ENCODE measurements at places on chromosomes 11 and 22. TPM values are rescaled to one million over a fixed set of nuclear protein-coding genes. Genes with fewer than 3 reads are reported as not detected.
A peak's percentile ranks its signal among the peaks of the same experiment; 100 is the strongest.

The CASP12 gene
- not detected for total RNA-seq

The KRTAP5-4 gene
- total RNA-seq = not detected

The LUZP2 gene
- total RNA-seq = not detected

The SLN gene
- total RNA-seq = not detected

The KCNK4 gene
- total RNA-seq = not detected

The CHEK1 gene
- 164 TPM for total RNA-seq

The PRRG4 gene
- total RNA-seq = 0.19 TPM

The OR10D3 gene
- total RNA-seq = not detected

The NXPE2 gene
- not detected for total RNA-seq

The ADORA2A gene
- 38.0 TPM for total RNA-seq

GRCh38 chr11:7511401-7511800 is 2.4 kb upstream of the PPFIBP2 start:
- H3K4me3 ChIP-seq = no peak overlapping the region
- no peaks in the 10 kb centered on the region for H3K36me3 ChIP-seq
- H3K4me1 ChIP-seq = peaks cover 32% of the 10 kb centered on the region
- no peak overlapping the region for H3K27ac ChIP-seq

DNA sequence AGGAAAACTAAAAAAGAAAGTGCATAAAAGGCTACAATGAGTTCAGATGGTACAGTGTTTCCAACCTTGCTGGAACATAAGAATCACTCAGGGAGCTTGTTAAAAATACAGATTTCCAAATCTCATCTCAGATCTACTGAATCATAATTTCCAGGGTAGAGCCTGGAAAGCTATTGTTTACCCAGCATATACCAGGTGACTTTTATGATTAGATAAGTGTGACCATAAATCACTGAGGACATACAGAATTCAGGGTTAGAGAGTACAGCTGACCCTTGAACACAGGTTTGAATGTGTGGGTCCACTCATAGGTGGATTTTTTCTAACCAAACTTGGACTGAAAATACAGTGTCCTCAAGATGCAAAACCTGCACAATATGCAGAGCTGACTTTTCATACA is 11.9 kb downstream of the SAAL1 start:
- peaks cover 24% of the 10 kb centered on the region for H3K4me1 ChIP-seq
- peak overlapping the region; percentile 59 for H3K27ac ChIP-seq
- no peaks in the 10 kb centered on the region for H3K27me3 ChIP-seq
- H3K36me3 ChIP-seq = peaks cover 39% of the 10 kb centered on the region
- DNase-seq = no peak
- H3K4me3 ChIP-seq = no peak overlapping the region

DNA sequence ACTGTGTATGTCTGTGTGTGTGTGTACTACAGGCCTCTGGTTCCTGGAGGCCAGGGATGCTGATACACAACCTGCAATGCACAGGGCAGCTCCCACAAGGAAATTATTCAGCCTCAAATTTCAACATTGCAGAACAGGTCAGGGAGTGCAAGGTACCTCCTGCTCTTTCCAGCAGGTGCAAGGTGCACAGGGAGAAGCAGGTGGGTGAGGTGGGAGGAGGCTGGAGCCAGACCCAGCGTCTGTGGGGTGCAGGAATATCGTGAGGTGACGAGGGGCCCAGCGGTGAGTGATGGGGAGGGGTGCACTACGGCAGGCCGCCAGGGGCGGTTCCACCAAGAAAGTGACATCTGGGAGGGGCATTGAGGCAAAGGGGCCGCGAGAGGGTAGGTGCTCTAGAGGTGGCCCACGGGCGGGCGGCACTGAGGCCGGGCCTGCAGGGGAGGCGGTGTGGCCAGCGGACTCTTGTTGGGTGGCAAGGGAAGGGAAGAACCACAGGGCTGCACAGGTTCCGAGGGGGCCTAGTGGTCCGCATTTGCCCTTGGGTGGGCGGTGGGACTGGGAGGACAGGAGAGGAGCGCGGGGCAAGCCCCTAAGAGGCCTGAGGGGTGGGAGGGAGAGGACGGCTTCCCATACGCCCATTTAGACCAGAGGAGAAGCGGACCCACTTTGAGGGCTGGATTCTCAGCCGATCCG is 21.6 kb downstream of the DGCR6L start:
- H3K4me1 ChIP-seq = peaks cover 2% of the 10 kb centered on the region
- no peak overlapping the region for H3K27ac ChIP-seq
- DNase-seq = no peak
- peaks cover 6% of the 10 kb centered on the region for H3K27me3 ChIP-seq
- peak overlapping the region; percentile 73 for H3K4me3 ChIP-seq
- H3K36me3 ChIP-seq = no peaks in the 10 kb centered on the region

GRCh38 chr11:38718049-38718448 is 2120.0 kb upstream of the RAG2 start:
- no peak overlapping the region for H3K27ac ChIP-seq
- no peaks in the 10 kb centered on the region for H3K36me3 ChIP-seq
- H3K4me1 ChIP-seq = no peaks in the 10 kb centered on the region
- H3K4me3 ChIP-seq = no peak overlapping the region
- no peak for DNase-seq
- no peaks in the 10 kb centered on the region for H3K27me3 ChIP-seq

- peaks cover 6% of the 10 kb centered on the region for H3K27me3 ChIP-seq
- no peak overlapping the region for H3K27ac ChIP-seq
- DNase-seq = peak; percentile 89
Measured at GRCh38 chr11:87352759-87353707, 315.3 kb downstream of the TMEM135 start.

DNA sequence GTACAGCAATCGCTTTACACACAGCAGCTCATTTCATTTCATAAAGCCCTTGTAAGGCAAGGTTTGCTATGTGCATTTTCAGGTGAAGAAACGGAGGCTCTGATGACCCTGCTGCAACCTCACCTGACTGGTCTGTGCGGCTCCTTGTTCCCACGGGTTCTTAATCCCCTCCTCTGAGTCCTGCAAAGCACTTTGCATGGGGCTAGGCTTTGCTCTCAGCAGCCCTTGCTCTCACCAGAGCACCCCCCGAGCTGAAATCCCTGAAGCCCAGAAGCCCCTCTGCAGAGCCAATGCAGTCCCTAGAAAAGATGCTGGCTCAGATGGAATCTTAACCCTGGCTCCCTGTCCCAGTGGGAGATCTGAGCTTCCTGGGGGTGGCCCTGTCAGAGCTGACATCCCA is 11.0 kb upstream of the APOL6 start:
- H3K27me3 ChIP-seq = no peaks in the 10 kb centered on the region
- peaks cover 8% of the 10 kb centered on the region for H3K4me1 ChIP-seq
- no peak overlapping the region for H3K27ac ChIP-seq
- H3K36me3 ChIP-seq = no peaks in the 10 kb centered on the region
- DNase-seq = no peak

DNA sequence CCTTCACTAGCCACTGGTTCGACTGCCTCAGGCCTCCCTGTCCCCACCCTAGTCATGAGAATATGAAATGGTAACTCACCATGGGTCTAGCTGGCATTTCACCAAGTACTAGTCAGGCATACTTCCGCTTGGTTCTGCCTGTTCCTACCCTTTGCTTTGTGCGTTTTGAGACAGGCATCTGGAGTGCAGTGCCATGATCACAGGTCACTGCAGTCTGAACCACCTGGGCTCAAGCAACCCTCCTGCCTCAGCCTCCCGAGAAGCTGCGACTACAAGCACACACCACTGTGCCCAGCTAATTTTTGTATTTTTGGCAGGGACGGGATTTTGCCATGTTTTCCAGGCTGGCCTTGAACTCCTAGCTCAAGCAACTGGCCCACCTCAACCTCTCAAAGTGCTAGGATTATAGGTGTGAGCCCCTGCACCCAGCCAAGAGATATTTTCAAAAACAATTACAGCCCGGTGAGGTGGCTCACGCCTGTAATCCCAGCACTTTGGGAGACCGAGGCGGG is 14.1 kb downstream of the HRAS start:
- H3K27ac ChIP-seq = no peak overlapping the region
- no peaks in the 10 kb centered on the region for H3K27me3 ChIP-seq
- H3K4me3 ChIP-seq = no peak overlapping the region

- H3K27ac ChIP-seq = no peak overlapping the region
- H3K4me3 ChIP-seq = no peak overlapping the region
- DNase-seq = no peak
- H3K27me3 ChIP-seq = no peaks in the 10 kb centered on the region
Measured at GRCh38 chr22:45686004-45686403, 14.4 kb downstream of the ATXN10 start.

DNA sequence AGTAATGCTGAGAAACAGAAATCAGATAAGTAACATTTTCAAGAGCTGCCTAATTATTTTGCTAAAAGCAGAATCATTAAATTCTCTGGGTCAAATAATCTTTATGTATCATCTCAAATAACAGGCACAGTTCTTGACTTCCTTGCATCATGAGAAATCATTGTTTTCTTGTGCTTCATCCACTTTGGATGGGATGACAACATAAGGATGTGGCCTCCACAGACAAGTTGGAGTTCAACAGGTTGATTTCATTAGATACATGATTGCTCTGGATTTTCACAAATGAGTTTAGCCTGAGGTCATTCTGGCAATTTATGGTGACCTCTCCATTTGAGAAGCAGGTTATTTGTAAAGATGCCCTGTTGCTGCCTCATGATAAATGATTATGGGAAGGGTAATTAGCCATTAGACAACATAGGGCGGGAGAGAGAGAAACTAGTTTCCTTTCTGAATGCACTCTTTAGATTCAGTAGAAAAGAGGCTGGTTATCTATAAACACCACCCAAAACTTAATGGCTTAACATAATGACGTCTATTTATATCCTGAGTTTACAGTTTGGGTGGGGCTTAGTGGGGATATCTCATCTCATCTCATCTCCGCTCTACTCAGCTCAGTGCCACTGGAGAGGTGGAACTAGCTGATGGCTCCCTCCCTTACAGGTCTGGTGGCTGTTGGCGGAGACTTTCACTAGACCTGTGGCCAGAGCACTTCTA is 35.0 kb upstream of the ADORA2A start:
- H3K27me3 ChIP-seq = no peaks in the 10 kb centered on the region
- H3K27ac ChIP-seq = no peak overlapping the region
- no peak for DNase-seq
- H3K36me3 ChIP-seq = peaks cover 9% of the 10 kb centered on the region
- no peak overlapping the region for H3K4me3 ChIP-seq
- H3K4me1 ChIP-seq = peaks cover 12% of the 10 kb centered on the region

DNA sequence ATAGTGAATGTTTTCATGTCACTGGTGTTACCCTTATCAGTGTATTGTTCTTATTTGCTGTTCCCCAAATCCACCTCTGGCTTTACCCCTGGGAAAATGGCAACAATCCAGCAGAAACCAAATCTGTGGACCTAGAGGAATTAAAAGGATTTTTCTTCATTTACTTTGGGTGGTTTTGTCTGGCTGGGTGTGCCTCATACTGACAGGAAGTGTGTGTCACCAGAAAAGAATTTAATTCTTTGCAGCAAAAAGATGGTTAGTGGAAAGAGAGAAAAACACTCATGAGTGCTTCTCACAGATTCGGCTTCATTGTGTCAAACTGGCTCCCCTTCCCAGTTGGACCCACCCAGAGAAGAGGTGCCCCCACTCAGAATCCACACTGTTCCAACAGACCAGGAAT is 38.9 kb downstream of the FZD4 start:
- no peaks in the 10 kb centered on the region for H3K36me3 ChIP-seq
- no peak overlapping the region for H3K27ac ChIP-seq
- H3K4me3 ChIP-seq = no peak overlapping the region
- peaks cover 4% of the 10 kb centered on the region for H3K4me1 ChIP-seq

DNA sequence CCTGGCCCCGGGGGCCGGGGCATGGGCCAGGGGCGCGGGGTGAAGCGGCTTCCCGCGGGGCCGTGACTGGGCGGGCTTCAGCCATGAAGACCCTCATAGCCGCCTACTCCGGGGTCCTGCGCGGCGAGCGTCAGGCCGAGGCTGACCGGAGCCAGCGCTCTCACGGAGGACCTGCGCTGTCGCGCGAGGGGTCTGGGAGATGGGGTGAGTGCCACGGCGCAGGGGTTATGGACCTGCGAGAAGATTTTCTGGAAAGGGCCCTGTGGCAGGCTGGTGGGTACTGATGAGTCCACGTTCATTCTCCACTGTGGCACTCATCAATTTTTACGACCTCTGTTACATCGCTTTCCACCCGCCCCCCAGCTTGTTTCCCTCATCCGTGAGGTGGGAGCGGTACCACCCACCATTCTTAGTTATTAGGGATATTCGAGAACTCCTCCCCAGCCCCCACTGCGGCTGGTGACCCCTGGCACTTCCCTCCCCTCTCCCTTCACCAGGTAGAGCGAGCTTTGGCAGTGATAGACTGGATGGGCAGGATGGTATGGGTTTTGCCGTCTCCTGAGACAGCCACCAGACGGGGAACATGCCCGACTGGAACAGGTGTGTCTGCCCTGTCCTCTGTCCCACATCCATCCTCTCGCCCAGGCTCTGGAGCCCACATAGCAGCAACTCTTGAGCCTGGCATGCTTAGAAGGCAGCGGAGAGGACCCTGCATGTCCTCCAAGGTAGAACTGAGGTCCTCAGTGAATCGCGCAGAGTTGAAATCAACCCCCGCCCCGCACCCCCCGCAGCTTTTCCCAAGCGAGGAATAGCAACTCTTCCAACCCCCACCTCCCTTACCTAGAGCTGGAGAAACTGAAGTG is 562 bp downstream of the DGAT2 start:
- H3K36me3 ChIP-seq = peaks cover 3% of the 10 kb centered on the region
- peaks cover 30% of the 10 kb centered on the region for H3K4me1 ChIP-seq
- no peak overlapping the region for H3K27ac ChIP-seq
- H3K4me3 ChIP-seq = peak overlapping the region; percentile 64
- peaks cover 4% of the 10 kb centered on the region for H3K27me3 ChIP-seq

DNA sequence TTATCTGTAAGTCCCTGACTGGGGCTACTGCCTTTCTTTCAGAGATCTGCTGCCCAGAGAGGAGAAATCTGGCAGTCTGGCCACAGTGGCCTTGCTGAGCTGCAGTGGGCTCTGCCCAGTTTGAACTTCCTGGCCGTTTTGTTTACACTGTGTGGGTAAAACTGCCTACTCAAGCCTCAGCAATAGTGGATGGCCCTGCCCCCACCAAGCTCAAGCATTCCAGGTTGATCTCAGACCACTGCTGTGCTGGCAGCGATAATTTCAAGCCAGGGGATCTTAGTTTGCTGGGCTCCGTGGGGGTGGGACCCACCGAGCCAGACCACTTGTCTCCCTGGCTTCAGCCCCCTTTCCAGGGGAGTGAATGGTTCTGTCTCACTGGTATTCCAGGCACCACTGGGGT is 117.5 kb downstream of the TRPC6 start:
- no peak overlapping the region for H3K4me3 ChIP-seq
- no peak overlapping the region for H3K27ac ChIP-seq
- H3K36me3 ChIP-seq = no peaks in the 10 kb centered on the region
- no peak for DNase-seq
- no peaks in the 10 kb centered on the region for H3K27me3 ChIP-seq

GRCh38 chr11:109619498-109619897 is 197.5 kb downstream of the C11orf87 start:
- no peaks in the 10 kb centered on the region for H3K36me3 ChIP-seq
- no peaks in the 10 kb centered on the region for H3K27me3 ChIP-seq
- H3K4me3 ChIP-seq = no peak overlapping the region
